Activated CD4-positive, alpha-beta T cell treated with anti-CD3 and anti-CD28 coated beads for 1 hour (primary cell): ENCODE measurements at places on chromosomes 6 and 20.

DNA sequence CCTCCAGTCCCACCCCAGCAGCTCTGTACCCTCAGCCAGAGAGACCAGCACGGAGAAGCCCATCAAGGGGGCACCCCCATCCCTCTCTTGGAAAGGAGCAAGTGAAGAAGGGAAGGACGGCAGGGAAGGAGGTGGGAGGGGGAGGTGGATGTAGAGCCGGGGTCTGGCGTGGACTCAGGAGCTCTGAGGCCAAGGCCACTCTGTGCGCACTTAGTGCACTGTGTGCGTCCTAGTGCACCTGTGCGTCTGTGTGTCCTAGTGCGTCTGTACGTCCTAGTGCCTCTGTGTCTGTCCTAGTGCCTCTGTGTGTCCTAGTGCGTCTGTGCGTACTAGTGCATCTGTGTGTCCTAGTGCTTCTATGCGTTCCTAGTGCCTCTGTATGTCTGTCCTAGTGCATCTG is 54.2 kb downstream of the DSTN start:
- DNase-seq, result no peak

DNA sequence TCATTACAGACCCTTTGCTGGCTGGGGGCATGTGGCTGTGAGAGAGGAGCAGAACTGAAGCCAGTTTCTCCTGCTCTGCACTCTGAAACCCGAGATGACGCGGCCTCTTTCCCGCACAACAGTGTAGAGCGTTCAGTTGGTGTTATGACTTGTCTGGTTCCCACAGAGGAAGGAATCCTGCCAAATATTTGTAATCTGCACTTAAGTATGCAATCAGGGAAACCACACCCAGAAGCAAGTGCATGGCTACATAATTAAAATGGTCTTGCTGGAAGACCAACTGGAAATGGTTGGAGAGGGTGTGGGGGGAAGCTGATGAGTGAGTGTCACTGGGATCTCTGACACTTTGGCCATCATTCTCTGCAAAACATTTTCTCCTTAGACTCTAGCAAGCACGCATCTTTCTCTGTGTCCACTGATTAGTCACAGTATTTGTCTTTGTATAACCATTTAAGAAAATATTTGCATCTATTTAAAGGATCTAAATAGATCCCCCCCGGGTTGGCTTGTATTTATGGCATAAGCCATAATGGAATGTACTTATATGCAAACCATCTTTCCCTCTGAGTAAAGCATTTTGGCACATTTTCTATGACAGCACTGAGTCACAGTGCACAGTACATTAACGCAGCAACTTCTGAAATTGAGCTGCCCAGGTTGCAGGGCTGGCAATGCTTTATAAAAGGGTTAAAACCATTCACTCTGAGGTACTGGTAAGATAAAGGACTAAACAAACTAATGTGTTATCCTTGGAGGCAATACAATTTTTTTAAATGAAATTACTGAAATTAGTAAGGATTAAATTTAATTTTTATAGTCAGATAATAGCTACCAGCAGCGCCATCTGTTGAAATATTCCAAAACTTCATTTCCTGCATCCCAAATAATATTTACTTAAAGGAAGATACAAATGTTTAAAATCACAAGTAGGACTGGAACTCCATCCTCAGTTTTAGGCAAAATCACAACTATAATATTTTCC is 76.7 kb downstream of the FOXC1 start:
- no peak for DNase-seq

DNA sequence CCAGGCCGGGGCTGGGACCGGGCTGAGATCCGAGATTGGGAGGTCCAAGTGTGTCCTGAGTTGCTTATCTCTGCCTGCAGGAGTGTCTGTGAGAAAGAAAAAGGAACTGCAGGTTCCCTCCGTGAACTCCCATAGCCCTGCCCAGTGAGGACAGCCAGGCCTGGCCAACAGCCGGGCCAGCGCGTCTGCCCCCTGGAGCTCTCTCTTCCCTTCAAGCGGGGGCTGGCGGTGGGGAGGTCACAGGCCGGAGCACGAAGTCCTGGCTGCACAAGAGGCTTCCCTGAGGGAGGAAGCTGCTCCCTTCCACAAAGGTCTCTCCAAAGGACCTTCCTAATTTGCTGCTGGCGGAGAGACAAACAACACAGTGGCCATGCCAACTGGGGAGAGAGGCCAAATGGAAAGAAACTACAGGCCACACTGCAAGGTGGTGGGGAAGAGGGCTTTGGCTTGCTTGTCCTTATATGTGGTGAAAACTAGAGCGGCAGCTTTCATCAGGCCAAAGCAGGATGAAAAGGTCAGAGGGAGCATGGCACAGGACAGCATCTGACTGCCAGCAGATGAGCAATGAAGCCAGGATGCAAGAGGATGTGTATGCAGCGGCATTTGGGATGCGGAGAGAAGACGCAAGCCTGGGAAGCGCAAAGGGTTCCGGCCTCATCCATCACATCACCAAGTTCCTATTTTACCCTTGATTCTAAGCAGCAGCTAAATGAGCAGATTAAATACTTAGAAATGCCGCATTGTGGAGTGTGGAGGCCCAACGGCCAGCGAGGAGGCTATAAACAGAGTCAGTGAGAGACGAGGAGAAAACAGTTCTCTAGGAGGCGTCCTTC is 260.0 kb downstream of the ERMARD start:
- no peak for DNase-seq

GRCh38 chr6:52576054-52576391 is 837 bp downstream of the TRAM2 start:
- DNase-seq, result no peak

DNA sequence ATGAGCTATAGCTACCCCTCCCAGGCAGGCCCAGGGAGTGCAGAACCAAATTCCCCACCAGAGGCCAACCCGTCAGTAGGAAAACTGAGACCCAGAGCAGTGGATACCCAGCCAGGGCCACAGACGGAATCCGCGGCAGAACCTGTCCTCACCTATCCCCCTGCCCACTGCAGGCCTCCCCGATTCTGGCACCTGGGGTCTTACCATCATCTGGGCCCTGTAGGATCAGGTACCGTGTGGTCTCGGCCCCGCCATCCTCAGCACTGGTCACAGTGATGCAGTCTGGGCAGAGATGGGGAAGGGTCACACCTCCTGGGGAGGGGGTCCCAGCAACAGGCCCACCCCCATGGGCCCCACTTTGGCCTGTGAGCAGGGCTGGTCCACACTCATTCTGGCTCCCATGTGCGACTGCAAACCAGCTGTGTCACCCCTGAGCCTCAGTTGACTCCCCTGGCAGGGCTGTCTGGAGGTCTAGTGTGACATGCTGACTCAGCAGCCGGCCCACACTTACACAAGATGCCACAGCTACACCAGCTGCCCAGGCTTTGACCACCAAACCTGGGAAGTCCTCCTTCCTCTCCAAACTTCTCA is 3.8 kb downstream of the ZNF335 start:
- no peak for DNase-seq

DNA sequence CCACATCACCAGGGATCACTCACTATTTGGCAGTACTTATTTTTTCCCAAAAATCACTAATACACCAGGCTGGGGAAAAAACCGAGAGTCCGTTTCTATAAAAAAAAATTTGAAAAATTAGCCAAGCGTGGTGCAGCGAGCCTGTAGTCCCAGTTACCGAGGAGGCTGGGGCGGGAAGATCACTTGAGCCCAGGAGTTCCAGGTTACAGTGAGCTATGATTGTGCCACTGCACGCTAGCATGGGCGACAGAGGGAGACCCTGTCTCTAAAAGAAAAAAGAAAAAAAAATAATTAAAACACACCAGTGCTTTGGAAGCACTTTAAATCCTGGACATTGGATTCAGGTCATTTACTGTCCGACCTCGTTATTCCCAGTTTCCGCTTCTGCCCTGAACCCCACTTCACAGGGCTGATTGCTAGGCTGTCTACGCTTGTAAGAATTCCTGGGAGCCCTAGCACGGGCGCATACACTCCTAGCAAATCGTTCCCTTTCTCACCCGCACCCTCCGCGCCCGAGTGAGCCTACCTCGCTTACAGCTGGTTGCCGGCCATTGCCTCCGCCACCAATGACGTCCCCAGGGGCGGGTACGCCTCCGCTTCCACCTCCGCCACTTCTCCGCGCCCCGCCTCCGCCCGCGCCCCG is at the start of gene TPMT:
TPMT (minus strand) TSS at position 571 of the 643 bp plus-strand sequence. CDS start 5,950 bp downstream, outside the sequence.
- no peak for DNase-seq

- DNase-seq, result no peak
Measured at GRCh38 chr6:39787322-39787721, 4.9 kb upstream of the DAAM2 start.

GRCh38 chr6:131096786-131097185 is 33.7 kb upstream of the EPB41L2 start:
- DNase-seq, result no peak

GRCh38 chr20:58646703-58647102 is 4.4 kb upstream of the STX16 start:
- DNase-seq, result no peak

GRCh38 chr6:10154251-10154650 is 260.6 kb downstream of the TFAP2A start:
- no peak for DNase-seq

GRCh38 chr6:104710543-104711335 is 149.0 kb downstream of the HACE1 start:
- no peak for DNase-seq

- no peak for DNase-seq
Measured at GRCh38 chr20:38755324-38755910, 7.2 kb downstream of the ACTR5 start.

DNA sequence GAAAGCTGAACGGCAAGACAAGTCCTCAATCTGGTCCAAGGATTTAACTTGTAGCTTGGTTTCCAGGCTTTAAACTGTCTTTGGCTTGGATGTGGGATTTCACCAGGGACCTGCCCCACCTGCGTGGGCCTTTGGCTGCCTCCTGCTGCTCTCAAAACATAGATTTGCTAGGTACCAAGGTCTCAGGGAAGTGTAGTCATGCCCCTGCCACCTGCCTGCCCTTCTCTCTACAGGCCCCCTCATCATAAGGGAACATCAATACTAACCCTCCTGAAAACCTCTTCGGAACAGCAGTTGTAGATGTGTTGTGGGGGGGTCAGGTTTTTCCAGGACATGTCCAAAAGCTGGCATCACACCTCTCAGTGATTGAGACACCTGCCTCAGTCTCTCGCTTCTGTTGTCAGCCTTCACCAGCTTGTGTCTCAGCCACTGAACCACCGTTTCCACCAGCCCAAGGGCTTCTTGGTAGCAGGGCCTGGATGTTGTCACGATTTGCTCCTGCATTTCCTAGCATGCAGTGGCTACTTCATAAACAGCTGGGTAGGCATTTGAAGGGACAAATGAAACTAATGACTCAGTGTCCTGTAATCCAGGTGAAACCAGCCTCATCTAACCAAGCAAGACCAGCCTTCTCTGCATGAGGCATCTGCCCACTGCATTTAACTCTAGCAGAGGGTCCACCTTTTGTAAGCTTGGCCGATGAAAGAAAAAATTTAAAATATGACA is 141.6 kb upstream of the THBS2 start:
- DNase-seq, result no peak

GRCh38 chr20:53713328-53714056 is 119.9 kb upstream of the ZNF217 start:
- no peak for DNase-seq

- DNase-seq, result no peak
Measured at GRCh38 chr6:134642279-134642678, 307.6 kb downstream of the ALDH8A1 start.

GRCh38 chr6:101722991-101723579 is 329.6 kb downstream of the GRIK2 start:
- no peak for DNase-seq

- no peak for DNase-seq
Measured at GRCh38 chr6:117530467-117531242, 48.2 kb downstream of the DCBLD1 start.

GRCh38 chr6:5201271-5201670 is 59.5 kb downstream of the LYRM4 start:
- no peak for DNase-seq

DNA sequence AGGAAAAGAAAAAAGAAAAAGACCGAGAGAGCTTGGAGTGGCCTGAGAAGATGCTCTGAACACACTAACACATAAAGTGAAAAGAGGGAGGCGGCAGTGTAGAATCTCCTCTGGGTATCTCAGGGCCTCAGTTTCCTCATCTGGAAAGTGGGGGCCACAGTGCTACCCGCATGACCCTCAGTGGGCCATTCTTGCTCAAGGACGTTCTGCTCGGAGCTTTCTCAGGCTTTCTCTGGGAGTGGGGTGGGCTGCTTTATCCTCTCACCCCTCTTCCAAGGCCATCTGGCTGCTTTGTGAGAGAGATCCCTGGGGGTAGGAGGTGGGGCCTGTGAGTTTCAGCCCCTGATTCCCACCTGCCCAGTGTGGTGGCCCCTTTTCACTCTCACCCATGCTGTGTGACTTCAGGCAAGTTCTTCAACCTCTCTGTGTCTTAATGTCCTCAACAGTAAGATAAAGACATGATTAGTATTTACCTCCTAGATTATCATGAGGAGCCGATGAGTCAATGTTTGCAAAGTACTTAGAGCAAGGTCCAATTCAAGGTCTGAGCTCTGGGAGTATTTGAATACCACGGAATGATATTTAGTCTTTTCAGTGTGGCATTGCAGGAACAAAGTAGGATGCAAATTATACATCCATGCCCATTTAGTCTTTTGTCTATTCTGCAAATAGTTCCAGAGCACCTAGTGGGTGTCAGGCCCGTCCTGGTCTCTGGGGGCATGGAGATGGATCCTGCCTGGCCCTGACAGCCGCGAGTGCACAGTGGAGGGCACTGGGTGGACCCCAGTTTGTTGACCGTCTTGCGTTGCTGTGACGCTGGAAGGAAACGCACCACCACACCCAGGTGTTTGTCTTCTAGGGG is 34.3 kb downstream of the SRC start:
- DNase-seq, result no peak

- no peak for DNase-seq
Measured at GRCh38 chr6:16683641-16684194, 77.5 kb downstream of the ATXN1 start.

DNA sequence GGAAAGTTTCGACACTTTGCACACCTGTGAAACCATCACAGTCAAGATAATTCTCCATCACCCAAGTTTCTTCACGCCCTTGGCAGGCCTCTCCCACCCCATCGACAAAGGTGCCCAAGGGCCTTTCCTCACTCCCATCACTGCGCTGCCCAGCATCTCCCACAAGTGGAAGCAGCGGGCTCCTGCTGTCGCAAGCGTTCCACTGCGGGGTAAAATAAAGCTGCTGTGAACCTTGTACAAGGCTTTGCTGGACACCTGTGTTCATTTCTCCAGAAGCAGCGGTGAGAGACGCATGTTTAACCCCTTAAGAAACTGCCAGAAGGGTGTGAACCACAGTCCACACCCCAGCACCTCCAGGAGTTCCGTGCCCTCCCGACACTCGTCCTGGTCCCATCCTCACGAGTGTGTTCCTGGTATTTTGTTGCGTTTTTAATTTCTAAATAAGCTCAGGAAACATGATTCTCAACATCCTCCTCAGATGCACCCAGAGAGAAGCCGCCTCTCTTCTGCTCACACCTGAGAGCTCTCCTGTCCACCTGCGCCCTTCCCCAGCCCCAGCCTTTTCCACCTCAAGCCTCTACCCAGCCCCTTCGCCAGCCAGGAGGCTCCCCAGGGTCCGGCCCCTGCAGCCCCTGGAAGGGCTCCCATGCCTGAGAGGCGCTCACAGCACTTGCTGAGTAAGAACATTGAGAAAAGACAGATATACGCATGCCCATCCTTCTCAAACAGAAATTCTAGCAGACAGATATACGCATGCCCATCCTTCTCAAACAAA is 97.5 kb downstream of the TAF4 start:
- no peak for DNase-seq
